ENCODE measurements at places on chromosomes 3 and 15.

- peak; percentile 48 for DNase-seq
Measured at GRCh38 chr15:48865370-48866079, 12.4 kb upstream of the EID1 start.

DNA sequence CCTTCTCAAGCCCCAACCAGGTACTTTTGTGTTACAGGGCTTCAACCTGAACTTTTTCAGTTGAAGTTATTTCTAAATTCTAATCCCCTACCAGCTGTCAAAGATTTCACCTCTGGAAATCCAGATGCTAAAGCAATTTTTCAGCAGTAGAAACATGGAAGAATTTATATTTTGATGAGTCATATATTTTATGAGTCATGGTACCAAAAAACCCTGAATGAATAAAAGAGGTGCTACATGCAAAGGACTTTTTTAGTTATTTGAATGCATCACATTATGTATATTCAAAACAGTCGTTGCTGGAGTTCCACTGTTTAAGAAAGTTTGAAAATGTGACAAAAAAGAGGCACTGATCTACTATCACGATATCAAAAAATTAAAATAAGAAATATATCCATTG lies 96.0 kb upstream of the ZNF385D start:
- no peak for DNase-seq

GRCh38 chr3:37935290-37935668 lies 55.3 kb upstream of the VILL start:
- no peak for DNase-seq

DNA sequence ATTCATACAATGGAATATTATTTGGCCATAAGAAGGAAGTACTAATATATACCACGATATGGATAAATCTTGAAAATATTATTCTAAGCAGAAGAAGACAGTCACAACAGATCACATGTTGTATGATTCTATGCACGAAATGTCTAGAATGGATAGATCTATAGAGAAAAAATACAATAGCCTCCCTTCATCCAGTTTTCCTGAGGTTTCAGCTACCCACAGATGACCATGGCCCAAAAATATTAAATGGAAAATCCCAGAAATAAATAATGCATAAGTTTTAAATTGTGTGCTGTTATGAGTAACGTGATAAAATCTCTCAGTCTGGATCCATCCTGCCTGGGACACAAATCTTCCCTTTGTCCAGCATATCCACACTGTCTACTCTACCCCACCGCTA lies 162.2 kb upstream of the ST8SIA2 start:
- DNase-seq, result no peak

GRCh38 chr3:74501007-74501406 lies 113.5 kb downstream of the CNTN3 start:
- no peak for DNase-seq

Data from HFFc6 (cell line).